Renal cortical epithelial cell (primary cell): ENCODE measurements at places on chromosomes 2 and 18. TPM values are rescaled to one million over a fixed set of nuclear protein-coding genes. Genes with fewer than 3 reads are reported as not detected.

- DNase-seq: no peak
Observed at GRCh38 chr2:79929624-79930023, 374.9 kb downstream of the LRRTM1 start.

Gene SRSF7
- total RNA-seq: 121 and 160 TPM in 2 replicates

- no peak for DNase-seq
Observed at GRCh38 chr2:175926272-175926671, 75.8 kb downstream of the LNPK start.

DNA sequence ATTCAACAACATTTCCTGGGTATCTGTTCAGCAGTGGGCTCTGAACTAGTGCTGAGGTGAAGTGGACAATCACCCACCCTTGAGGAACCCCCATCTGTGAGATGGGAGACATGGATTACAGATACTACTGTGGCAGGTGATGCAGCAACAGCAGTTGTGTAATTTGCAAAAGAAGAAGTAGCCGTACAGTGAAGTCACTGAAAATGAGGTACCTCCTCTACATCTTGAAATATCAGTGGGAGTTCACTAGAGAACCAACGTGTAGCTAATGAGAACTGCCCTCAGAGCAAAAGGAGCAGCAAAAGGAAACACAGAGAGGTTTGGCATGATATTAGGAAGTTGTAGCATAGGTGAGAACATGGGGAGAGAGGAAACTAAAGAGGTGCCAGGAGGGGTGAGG lies 41.3 kb downstream of the VSNL1 start:
- no peak for DNase-seq
